ENCODE measurements at places on chromosomes 7 and 10.

DNA sequence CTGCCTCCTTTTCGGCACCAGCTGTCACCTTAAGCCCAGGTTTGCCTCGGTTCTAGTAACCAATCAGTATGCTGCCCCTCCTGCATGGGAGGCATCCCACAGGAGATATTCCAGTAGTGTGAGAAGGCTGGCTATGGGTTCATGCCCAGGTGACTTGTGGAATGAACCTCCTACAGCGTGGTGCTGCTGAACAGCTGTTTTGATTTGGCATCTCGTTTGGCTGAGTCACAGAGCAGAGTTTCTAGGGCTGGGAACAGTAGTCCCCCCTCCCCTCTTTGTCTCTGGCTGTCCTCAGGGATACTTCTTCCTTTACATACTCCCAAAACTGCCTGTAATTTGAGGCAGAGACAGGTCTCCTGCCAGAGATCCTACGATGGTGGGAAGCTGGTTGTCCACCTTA, 16.1 kb downstream of the R3HCC1L start:
- DNase-seq: no peak

GRCh38 chr7:139853506-139854123, 24.6 kb downstream of the TBXAS1 start:
- no peak for DNase-seq

- no peak for DNase-seq
These were observed 197.3 kb downstream of the CSTF2T start for GRCh38 chr10:51502124-51502523.

- DNase-seq: no peak
These were observed 137.6 kb downstream of the SKIDA1 start for GRCh38 chr10:21387868-21388267.

- no peak for DNase-seq
These were observed 277.3 kb downstream of the CELF2 start for GRCh38 chr10:11294831-11295450.

GRCh38 chr7:131250331-131250730, 77.3 kb upstream of the MKLN1 start:
- no peak for DNase-seq

- no peak for DNase-seq
These were observed 15.1 kb downstream of the PRSS2 start for GRCh38 chr7:142785841-142786250.

GRCh38 chr10:34872820-34873219, 57.7 kb upstream of the PARD3 start:
- no peak for DNase-seq

GRCh38 chr10:82722273-82722672, 847.3 kb downstream of the NRG3 start:
- no peak for DNase-seq

- DNase-seq: peak; percentile 38
These were observed 198.9 kb downstream of the REEP3 start for GRCh38 chr10:63720072-63720537.

- DNase-seq: peak; percentile 19
These were observed 66.4 kb upstream of the IFRD1 start for GRCh38 chr7:112383671-112384417.

- no peak for DNase-seq
These were observed 94.3 kb upstream of the AFAP1L2 start for GRCh38 chr10:114498413-114499111.

DNA sequence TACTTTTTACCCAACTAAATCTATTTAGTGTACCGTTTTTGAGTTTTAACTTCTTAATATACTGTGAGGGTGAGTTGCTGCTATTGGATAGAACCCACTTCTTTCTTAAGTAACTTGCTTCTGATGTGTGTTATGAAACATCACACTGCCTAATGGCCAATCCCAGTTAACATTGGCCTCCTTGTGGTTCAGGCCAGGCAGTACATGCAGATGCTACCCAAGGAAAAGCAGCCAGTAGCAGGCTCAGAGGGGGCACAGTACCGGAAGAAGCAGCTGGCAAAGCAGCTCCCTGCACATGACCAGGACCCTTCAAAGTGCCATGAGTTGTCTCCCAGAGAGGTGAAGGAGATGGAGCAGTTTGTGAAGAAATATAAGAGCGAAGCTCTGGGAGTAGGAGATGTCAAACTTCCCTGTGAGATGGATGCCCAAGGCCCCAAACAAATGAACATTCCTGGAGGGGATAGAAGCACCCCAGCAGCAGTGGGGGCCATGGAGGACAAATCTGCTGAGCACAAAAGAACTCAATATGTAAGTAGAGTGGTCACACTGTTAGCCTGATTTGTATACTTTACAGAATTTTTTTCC, 39.7 kb downstream of the TES start:
- peak; percentile 58 for DNase-seq

GRCh38 chr7:69651101-69651590, 52.9 kb downstream of the AUTS2 start:
- no peak for DNase-seq

DNA sequence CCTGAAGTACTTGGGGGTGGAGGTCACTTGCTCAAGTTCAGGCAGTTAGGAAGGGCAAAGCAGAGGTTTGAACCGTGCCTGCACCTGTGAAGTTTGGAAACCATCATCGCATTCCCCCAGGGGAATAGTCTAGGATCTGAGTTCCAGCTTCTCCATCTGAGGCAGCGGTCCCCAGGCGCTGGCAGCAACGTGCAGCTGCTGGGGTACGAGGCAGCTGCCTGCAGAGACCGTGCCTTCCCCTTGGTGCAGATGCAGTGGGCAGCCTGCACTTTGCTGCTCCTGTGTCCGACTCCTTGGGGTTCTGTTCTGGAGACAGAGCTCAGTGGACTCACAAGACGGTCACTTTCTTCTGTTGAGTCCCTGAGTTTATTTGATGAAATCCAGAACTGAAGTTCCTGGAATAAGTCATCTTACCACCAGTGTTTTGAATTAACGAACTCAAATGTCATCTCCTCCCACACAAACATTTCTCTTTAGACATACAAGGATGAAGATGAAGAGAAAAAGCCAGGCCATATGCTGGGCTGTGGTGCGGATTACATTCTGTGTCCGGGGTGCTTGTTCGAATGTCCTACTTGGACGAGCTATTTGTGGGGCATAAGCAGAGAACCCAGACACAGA, 19.9 kb upstream of the GIMAP8 start:
- DNase-seq: no peak

All from HEK293T (cell line).